ENCODE measurements at places on chromosomes 2 and 18.

DNA sequence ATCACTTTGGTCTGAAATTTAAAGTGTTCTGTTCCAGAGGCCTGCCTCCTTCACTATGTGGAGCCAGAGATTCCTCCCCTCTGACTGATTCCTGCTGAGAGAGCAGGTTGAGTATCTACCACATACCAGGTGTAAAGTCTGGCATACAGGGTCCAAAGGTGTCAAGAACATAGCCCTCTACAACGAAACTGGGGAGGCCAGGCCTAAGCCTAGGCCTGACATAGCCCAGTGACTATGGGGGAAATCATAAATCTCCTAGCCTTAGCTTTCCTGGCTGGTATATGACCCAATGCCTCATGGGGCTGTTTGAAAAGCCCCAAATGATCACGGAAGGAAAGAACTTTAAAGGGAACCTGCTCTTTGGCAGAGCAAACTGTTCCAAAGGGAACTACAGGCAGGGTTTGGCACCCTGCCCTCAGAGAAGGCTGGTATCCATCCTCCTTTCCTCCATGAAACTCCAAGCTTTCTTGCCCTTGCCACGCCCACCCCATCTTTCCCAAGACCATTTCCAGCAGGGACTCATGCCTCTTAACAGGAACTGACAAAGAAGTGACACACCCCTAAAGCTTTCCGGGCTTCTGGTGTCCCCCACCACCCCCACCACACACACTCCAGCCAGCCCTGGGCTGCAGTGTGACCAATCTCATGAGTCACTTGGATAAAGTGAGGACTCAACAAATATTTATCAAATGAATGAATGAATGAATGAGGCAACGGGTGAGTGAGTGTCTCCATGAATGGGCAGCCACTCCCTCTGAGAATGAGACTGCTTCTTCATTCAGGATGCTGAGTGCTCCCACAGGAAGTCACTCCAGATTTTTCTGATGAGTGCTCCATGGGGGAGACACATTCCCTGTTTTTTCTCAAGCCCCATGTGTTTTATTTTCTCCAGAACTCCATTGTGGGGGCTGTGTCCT lies 114.5 kb upstream of the STPG4 start:
- DNase-seq = no peak

DNA sequence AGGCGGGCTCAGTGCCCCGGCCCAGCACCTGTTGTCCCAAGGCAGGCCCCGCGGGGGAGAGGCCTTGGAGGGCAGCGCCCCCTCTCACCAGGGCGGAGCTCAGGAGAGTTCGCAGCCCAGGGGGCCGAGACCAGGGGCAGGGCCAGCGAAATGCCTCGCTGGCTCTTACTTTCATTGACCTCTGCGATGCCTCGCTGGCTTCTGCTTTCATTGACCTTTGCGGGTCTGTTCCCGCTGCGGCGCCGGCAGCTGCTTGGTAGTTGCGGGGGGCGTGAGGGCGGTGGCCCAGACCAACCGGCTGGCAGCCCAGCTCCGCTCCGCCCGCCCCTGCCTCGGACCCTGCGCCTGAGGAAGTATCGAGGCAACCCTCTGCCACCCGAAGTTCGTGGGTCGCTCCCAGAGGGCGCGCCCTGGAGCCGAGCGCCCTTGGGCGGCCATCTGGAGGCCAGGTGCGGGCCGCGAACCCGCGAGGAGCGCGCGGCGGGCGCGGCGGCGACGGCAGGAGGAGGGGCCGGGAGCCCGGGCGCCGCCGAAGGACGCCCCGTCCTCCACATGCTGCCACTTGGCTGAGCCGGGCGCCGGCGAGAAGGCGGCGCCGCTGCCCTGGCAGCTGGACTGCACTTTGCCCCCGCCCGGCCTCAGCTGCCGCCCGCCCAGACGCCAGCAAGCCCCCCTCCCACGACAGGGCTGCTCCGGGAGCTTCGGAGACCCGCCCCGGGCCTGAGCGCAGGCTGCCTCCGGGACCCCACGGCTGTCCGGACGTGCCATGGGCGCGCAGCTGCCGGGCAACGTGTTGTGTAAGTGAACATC lies 118.0 kb upstream of the MSTN start:
- no peak for DNase-seq

DNA sequence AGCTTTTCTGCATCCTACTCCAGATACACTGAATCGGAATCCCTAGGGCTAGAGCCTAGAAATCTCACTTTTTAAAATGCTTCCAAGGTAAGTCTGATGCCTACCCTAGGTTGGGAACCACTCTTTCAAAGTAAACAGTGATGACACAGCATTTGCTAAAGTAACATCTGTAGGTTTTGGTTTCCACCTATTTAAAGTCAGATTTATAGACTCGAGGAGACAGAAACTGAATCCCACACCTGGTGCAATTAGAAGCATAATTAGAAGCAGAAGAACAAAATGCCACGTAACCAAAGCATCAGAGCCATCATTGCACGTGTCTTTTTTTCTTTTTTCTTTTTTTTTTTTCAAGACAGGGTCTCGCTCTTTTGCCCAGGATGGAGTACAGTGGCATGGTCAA lies 40.9 kb downstream of the PDK1 start:
- no peak for DNase-seq

GRCh38 chr2:37802211-37802752 lies 122.8 kb upstream of the RMDN2 start:
- no peak for DNase-seq

GRCh38 chr2:85230679-85231467 lies 96.9 kb downstream of the TGOLN2 start:
- no peak for DNase-seq

- no peak for DNase-seq
These were observed 126.8 kb downstream of the SEPTIN10 start for GRCh38 chr2:109486711-109487535.

DNA sequence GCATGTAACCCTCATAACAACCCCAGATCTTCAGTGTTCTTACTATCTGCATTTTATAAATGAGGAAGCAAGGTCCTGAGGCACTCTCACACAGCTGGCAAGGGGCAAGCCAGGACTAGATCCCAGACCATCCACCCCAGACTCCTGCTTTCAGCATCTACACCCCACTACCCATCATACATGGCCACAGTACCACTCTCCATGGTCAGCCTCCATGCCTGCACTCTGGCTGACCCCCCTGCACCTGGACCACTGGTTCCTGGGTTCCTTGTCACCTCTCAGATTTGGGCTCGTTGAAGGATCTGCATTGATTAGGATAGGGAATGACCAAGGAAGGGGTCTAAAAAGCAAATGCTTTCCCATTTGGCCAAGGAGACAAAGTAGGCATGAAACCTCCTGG lies 36.0 kb upstream of the TEX51 start:
- DNase-seq = no peak

DNA sequence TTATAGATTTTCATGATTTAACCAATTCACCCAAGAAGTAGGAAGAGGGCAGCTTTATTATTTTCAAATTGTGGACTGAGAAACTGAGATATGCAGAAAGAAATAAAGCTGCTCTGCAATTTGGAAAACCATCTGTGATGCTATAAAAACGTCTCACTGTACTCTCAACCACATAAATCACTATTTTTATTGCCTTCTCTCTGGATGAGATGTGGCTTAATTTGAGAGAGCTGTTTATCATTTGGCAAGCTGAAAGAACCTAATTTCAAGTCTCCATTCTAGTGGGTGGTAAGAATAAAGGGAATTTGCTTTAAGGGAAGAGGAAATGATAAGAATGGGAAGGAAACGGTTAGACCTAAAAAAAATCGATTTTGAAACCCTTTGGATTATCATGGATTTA lies 49.9 kb upstream of the CYP1B1 start:
- no peak for DNase-seq

DNA sequence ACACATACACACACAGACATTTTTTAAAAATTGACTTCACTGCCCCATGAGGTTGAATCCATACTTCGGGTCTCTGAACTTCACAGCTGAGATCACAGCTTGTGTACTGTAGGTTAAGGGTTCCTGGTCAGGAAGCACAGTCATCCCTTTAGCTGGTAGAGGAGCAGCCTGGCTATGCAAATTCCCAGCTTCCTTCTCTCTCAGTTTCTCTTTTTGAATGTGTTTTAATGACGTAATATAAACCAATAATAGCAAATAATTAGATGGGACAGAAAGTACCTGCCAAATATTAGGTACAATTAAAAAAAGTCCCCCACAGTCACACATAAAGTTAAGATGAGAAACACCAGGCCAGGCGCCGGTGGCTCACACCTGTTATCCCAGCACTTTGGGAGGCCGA lies 178.7 kb downstream of the ZNF385B start:
- DNase-seq = no peak

Data from T-helper 2 cell (primary cell).